ENCODE measurements at places on chromosomes 11 and 22. TPM values are rescaled to one million over a fixed set of nuclear protein-coding genes. Genes with fewer than 3 reads are reported as not detected.

The ZDHHC13 gene
- 23.6 TPM for total RNA-seq

The LRRC10B gene
- not detected for total RNA-seq

The APOL6 gene
- total RNA-seq: 105 TPM

The TRPC6 gene
- total RNA-seq: not detected

The HBG1 gene
- not detected for total RNA-seq

The KCNK4 gene
- not detected for total RNA-seq

The OR52H1 gene
- 0.20 TPM for total RNA-seq

The BDNF gene
- total RNA-seq: not detected

The STARD10 gene
- total RNA-seq: 48.1 TPM

The NCF4 gene
- 70.4 TPM for total RNA-seq

The NOL12 gene
- 53.4 TPM for total RNA-seq

The RAB38 gene
- total RNA-seq: 3.7 TPM

The IL17REL gene
- total RNA-seq: 0.07 TPM

The TRPM5 gene
- not detected for total RNA-seq

The TMEM191B gene
- total RNA-seq: not detected

The CREB3L1 gene
- total RNA-seq: not detected

The TENM4 gene
- total RNA-seq: 0.02 TPM

The GAB4 gene
- total RNA-seq: not detected

The PANX3 gene
- total RNA-seq: not detected

The ADAMTS8 gene
- not detected for total RNA-seq

The BAIAP2L2 gene
- total RNA-seq: 0.61 TPM

The HEPHL1 gene
- not detected for total RNA-seq

The C11orf52 gene
- total RNA-seq: not detected

The CHRM1 gene
- total RNA-seq: not detected

The APBB1 gene
- total RNA-seq: 46.9 TPM

The MUC5AC gene
- not detected for total RNA-seq
